Caco-2 (cell line): ENCODE measurements at places on chromosomes 6 and 20.

DNA sequence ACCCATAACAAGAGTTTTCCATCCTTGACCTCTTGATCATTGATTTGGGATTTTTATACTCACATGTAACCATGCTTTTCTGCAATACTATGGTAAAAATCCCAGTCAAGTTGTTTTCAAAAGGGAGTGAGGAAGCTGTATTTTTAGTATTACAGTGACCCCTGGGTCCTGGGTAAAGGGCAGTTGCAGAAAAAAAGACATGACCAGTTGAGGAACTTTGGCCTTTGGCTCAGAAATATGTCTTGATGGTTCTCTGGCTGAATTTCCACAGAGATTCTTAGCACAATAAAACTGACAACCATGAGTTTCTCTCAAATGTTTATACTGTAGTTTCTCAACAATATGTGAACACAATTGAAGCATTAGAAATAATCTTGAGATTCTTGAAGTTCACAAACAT, 28.6 kb upstream of the PRL start:
- DNase-seq: no peak

DNA sequence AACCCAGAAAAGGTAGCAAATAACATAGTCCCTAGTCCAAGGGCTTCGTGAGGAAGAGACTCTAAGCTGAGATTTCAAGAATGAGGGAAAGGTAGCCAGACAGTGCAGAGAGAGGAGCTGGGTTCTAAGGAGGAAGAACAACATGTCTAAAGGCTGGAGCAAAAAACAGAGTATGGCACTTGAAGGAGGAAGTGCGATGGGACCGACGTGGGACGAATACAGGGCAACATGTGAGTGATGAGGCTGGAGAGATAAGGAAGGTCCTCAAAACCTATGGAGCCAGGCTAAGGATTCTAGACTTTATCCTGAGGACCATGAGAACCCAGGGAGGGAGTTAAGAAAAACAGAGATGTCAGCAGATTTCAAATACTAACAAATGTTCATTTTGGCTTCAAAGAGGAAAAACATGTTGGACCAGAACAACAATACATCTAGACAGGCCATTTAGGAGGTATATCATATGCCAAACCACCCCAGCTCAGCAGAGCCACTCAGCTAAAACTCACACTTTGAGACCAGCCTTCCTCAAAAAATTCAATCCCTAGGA, 17.5 kb downstream of the ATXN1 start:
- no peak for DNase-seq

DNA sequence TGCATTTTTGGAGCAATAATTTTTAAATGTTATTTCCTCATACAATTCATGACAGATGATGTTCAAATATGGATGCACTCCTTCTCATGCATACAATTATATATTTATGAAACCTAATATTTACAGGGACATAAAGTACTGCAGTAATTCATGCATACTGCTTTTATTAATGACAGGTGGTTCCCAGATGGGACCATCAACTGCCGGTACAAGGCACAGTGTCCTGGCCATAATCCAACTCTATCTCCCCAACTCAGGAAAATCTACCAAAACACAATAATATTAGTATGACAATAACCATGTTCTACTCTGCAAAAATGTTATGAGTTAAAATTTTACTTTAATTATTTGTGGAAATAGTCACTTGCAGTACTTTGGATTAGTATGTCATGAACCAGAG, 77.8 kb downstream of the VIP start:
- DNase-seq: no peak

DNA sequence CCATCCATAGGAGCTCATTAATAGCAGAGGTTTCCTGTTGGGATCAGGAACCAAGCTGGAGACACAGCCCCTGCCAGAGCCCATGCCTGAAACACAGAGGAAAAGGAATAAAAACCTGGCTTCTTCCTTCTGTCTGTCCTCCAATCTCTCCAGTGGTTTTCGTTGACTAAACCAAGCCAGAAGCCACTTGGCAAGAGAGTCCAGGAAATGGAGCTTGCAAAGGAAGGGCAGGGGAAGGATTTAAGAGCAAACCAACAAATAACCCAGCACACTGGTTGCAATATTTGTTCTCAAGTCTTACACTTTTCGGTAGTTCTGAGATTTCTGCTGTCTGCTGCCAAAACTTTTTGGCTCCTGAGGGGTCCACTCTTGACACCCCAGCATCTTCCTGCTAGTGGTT, 137.0 kb upstream of the BMP2 start:
- no peak for DNase-seq

- DNase-seq: no peak
Observed at GRCh38 chr6:96460052-96460700, 61.4 kb upstream of the UFL1 start.

- DNase-seq: no peak
Observed at GRCh38 chr6:133243723-133244305, 2.7 kb downstream of the EYA4 start.

GRCh38 chr6:89270951-89271721, 44.0 kb downstream of the GABRR2 start:
- DNase-seq: no peak

- peak; percentile 45 for DNase-seq
Observed at GRCh38 chr6:79127660-79128059, 49.6 kb upstream of the PHIP start.

- no peak for DNase-seq
Observed at GRCh38 chr6:109001291-109001894, 93.3 kb downstream of the SESN1 start.
